ENCODE measurements at places on chromosomes 12 and 14.

DNA sequence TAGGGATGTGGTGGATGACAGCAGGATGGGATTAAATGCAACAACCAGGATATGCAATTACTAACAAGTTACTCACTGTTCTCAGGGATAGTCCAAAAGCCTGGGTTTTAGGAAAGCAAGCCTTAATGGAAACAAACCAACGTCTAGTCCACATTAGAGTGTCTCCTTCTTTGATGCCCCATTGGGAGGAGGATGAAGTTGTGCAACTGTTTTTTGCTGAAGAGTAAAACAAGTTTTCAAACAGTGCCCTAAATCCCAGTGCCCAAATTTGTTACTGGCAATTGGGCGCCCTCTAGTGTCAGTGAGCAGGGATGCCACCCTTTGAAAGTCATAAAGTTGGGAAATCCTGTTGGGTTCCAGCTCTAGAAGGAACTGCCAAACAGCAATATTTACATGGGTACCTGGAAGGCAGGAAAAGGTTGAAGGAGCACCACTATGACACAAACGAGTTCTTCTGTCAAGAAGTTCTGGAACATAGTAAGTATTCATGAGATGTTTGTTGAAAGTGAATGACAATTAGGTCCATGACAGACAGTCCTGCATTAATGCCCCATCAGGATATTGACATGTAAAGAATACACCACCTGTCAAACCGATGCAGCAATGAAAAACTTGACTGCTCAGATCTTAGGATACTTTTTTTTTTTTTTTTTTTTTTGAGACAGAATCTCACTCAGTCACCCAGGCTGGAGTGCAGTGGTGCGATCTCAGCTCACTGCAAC is 11.1 kb upstream of the DPF3 start:
- peak; percentile 90 for DNase-seq

DNA sequence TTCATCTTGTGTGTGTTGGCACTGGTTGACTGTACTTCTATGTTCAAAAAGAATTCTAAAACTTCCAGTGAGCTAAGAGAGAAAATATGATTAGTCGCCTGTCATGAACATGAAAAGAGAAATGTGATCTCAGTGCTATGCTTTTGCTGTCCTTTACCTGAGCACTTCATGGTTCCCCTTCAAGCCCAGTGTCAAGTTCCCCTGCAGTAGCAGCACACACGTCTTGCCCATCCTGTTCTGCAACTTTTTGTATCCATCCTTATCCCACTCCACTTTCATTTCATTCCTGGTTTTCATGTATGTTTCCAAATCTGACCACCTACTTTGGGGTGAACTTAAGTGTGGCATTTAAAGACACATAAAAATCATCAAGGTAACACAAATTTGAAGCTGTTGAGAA is 848.0 kb upstream of the USP15 start:
- no peak for DNase-seq

GRCh38 chr12:69511016-69511415 is 40.8 kb downstream of the FRS2 start:
- no peak for DNase-seq

DNA sequence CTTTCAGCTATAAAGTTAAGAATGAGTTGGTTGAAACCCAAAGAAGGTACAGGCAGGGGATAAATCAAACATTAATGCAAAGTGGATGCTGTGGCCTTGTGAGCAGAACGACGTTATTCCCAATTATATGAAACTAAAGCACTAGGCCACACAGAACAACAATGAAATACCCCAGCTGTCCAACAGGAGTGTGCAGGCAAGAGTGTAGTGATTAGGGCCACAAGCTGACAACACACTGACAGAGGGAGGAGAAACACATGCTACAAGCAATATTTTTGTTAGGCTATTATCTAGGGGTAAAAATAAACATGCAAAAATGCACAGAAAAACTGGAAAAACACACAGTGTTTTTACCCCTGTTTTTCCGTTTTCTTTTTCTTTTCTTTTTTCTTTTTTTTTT is 15.0 kb downstream of the MAP3K9 start:
- DNase-seq, result no peak

DNA sequence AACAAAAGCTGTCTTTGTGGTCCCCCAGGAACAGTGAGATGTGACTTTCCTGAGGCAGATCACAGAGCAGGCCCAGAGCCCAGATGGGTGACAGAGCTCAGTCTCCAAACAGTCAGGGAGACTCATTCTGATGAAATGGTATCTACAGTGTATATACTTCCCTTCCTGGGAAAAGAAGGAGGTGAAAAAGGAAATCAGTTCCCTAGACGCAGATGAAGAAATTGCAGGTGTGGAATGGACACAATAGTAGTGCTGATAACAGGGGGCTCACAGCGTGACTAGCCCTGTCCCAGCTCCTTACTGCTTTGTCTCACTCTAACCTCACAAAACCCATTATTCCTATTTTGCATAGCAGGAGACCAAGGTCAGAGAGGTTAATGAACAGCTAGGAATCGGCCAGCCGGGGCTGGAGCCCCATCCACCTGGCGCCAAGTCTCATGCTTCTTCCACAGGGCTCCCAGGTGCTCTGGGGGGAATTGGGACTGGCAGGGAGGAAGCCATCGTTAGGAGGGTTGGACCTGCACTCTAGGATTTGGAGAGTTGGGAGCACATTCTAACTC is 11.9 kb downstream of the KCNH3 start:
- no peak for DNase-seq

- no peak for DNase-seq
These were observed 4.9 kb downstream of the DUSP6 start for GRCh38 chr12:89347325-89347829.

DNA sequence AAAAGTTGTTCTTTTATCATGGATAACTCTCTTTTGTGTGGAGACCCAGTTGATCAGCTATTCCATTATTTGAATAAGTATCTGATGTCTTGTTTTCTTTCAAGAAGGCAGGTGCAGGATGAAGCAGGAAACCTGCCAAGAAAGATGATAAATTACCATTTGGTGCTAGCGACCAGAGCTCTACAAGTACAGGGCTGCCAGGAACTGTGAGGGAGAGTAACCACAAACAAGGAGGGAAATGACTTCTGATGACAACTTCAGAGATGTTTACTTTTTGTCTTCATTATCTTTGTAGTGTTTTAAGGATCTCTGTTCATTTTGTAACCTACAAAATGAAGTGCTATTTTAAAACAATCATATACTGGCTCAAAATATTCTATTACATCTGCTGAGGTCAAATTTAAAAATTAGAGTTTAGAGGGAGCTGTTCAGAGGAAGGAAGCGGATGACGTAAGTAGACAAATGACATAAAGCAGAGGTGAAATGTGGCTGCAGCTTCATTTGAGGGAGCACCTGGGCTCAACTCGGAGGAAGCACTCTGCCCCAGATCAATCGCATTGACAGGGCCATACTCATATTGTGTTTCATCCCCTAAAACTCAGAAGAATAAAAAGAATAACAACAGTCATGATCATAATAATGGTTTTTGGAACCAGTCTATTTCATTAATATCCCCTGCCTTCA is 226.8 kb downstream of the C12orf42 start:
- DNase-seq, result no peak

DNA sequence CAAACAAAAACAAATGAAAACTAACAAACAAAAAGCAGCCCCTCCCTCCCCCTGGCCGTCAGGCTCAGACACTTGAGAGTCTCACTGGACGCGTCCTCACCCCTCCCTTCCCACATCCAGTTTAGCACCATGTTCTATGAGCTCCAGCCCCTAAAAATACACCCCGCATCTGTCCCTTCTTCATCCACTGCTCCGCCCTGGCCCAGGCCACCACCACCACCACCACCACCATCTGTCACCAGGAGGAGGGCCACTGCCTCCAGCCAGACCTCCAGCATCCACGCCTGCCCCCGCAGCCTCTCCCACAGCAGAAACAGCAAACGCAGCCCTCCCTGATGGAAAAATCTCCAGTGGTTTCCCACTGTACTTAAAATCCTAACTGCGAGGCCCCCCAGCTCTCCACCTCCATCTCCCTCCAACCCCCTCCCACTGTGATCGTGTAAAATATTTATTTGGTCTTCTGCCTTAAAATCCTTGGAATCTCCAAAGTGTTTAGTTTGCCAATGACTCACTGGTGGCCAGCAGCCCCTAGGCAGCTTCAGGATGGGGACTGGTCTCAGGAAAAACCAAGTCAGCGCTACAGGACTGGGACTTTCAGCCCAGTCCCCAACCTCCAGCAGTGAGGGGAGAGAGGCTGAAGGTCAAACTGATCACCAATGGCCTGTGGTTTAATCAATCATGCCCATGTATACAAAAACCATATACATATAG is 95.1 kb downstream of the SCARB1 start:
- DNase-seq, result no peak

GRCh38 chr12:120006258-120006975 is 17.4 kb downstream of the BICDL1 start:
- DNase-seq, result no peak

- no peak for DNase-seq
These were observed 25.0 kb upstream of the DHRS7 start for GRCh38 chr14:60189923-60190840.

GRCh38 chr12:55681142-55682077 is 26.3 kb downstream of the ITGA7 start:
- peak; percentile 73 for DNase-seq

DNA sequence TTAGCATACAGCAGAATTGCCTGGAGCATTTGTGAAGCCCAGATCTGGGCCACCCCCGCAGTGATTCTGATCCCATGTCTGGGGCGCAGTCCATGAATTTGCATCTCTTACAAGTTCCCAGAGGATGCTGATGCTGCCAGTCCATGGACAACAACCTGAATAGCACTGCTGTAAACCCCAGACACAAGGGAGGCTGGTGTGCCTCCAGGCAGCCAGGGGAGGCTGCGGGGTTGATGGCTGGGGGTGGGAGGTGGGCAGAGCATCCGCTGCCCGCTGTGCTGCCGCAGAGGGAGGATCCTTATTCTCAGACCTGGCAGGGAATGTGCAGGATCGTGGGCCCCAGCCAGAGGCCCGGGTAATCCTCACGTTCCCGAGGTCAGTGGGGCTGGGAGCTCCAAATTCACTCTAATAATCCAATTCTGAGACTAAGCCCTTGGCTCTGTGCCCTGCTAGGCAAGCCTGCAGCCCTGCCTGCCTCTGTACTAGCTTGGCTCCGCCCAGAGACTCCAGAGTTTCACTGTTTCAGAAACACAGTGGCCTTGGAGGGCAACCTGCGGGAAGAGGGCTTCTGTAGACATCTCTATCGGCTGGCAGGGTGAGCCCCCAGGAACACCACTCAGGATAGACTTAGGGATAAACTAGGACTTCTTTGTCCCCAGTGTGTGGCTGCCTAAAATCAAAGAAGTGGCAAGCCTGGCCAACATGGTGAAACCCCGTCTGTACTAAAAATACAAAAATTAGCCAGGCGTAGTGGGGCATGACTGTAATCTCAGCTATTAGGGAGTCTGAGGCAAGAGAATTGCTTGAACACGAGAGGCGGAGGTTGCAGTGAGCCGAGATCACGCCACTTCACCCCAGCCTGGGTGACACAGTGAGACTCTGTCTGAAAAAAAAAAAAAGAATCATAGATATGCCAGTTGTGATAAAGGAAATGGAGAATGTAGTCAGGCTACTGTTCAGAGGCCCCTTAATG is 17.8 kb upstream of the MLEC start:
- DNase-seq, result peak; percentile 78

DNA sequence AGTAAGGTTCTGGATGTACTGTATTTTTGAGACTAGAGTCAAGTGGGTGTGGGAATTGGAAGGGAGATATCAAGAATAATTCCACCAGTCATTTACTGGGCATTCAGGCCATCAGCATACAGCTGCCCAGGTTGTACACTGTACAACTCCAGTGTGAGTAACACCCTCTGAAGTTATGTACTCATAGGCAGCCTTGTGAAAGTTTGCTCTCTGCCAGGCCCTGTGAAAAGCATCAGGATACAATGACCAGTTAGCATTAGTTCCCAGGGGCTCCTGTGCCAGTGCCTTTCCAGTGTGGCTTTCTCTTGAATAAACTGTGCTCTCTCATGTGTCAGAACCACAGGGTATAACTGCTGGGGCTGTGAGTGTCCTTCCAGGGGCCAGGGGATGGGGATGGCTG is 89.7 kb downstream of the LGMN start:
- DNase-seq, result no peak

- no peak for DNase-seq
These were observed 47.7 kb downstream of the NOC4L start for GRCh38 chr12:132191715-132192553.

- no peak for DNase-seq
These were observed 74.4 kb downstream of the CEP128 start for GRCh38 chr14:80867091-80867490.

DNA sequence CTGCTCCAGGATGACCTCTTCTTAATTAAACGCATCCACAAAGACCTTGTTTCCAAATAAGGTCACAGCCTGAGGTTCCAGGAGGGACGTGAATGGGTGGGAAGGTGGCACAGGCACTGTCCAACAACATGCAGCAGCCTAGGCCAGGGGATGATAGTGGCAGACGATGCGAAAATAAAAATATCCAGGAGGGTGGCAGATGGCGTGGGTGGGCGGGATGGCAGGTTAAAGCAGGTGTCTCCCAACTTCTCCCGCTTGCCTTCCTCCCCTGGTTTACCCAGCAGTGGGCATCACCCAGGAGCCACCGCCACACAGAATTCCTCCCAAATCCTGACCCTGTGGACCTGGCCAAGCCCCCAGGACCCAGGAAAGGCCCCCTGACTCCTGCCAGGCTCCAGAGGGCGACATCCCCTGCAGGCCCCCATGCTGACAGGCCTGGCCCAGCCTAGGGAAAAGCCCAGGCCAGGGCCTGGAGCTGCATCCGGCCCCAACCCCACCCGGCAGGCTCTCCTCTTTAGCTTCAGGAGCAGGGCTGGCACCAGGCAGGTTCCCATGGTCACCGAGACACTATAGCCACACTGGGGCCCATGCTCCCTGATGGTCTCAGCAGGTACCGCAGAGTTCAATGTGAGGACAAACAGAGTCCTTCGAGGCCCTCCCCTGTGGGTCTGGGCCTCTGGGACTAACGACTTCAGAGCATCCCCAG is 9.7 kb downstream of the NCOR2 start:
- DNase-seq, result peak; percentile 64

DNA sequence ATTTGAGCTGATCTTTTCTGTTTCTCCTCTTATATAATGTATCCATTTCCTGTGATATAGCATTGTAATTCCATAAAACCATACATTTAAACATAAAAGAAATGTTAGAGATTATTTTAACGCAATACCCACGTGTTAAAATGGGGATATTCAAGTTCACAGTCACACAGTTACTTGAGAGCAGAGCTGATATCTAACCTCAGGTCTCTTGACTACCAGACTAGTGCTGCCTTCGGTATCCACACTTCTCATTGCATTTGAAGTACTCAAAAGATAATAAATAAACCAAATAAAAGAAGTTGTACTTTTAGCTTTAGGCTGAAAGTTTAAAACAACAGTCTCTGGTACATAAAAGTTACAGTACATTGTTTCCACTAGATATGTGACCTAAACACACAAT is 2.9 kb downstream of the CLECL1 start:
- DNase-seq, result no peak
